ENCODE measurements at places on chromosomes 6 and 20.

DNA sequence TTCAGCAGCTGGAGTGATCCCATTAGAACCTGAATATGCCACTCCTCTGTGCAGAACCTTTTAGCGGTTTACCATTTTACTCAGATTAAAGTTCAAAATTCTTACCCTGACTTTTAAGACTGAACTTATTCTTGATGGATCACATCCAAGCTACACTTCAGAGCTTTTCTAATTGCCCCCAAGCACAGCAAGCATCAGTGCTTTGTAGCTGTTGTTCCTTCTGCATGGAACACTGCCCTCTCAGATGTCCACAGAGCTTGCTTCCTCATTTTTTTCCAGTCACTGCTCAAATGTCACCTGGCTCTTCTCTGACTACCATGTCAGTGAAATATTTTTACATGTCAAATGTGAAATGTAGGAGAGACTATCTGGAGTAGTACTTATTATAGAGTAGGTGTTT, 1.6 kb upstream of the SLC35B3 start:
- DNase-seq = no peak

DNA sequence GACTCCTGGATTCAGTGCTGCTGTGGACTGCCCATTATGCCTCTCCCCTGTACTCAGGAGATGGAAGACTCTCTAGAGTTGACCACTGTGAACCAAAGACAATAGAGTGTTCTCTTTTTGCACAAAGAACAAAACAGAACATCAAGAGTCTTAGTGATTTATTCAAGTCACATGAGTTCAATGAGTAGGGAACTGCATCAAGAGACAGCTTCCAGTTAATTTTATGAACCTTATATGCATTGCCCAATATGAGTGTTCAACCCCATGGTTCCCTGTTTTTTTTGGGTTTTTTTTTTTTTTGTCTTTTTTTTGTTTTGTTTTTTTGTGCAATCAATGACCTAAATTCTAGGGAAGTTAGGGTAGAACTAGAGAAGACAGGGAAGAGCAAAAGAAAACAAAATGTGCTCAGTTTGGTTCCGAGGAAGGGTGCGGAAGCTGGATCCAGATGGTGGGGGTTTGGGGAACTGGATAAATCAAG, 224.3 kb downstream of the MAFB start:
- DNase-seq = no peak

DNA sequence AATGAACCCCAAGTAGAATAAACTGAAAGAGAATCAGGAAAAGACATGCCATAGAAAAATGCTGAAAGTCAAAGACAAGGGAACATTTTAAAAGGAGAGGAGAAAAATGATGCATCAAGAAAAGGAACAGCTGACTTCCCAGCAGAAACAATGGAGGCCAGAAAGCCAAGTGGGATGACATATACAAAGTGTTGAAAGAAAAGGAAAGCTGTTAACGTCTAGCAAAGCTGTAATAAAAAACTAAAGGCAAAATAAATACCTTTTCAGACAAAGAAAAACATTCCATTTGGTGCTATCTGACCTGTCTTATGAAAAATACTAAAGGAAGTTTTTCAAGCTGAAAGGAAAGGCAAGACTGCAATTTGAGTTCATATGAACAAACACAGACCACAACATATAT, 34.1 kb upstream of the PDE10A start:
- no peak for DNase-seq

- no peak for DNase-seq
Measured at GRCh38 chr6:79377888-79378348, 143.4 kb upstream of the HMGN3 start.

DNA sequence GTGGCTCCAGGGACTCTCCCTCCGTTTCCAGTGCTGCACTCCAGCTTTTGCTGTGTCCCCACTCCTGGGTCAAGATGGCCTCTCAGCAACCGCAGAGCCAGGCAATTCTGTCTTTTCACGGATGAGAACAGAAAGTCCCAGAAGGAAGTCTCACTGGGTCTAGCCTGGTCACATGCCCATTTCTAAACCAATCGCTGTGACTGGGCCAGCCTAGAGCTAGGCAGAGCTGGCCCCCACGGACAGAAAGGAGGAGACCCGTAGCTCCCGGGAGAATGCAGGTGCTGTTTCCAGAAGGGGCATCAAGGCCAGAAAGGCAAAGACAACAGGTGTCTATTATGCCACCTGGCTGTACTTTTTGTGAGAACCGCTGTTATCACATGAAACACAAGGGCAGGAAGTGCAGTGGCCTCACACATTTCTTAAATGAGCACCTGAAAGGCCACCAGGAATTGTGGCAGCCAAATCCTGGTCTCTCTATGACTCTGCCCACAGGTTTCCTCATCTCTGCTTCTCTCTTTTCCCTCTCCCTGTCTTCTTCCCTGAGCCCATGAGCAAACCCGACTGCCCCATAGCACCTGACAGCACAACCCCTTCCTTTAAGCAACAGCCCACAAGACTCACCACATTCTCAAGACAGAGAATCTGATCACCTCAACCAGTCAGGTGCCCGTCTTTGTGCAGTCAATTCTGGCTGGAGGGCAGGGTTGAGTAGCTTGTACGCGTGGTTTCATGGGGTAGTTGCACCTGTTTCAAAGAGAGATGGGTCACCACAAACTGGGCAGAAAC, 37.1 kb upstream of the B4GALT5 start:
- no peak for DNase-seq

DNA sequence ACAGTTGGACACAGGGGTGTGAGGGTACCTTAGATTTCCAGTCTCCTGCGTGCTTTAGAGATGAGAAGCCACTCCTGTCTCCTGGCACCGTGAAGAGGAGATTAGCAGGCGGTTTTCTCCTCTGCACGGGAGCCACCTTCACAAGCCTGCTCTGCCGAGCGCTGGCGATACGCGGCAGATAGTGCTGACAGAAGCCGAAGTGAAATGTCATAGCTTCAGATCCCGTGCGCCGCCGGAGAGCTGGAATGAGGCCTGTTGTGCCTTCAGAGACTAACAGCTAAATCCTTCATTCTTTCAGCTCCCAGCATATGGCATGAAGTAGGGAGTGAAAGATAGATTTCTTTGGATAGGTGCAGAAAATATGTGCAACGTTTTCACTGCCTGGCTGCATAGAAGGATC, 371.0 kb downstream of the TAF4 start:
- no peak for DNase-seq
